ENCODE measurements at places on chromosomes 6 and 20. TPM values are rescaled to one million over a fixed set of nuclear protein-coding genes. Genes with fewer than 3 reads are reported as not detected.

The KCNK16 gene
- polyA plus RNA-seq, result not detected

The MBOAT1 gene
- 5.5 TPM for polyA plus RNA-seq

The CD2AP gene
- 46.0 TPM for polyA plus RNA-seq

The VSX1 gene
- 0.05 TPM for polyA plus RNA-seq

DNA sequence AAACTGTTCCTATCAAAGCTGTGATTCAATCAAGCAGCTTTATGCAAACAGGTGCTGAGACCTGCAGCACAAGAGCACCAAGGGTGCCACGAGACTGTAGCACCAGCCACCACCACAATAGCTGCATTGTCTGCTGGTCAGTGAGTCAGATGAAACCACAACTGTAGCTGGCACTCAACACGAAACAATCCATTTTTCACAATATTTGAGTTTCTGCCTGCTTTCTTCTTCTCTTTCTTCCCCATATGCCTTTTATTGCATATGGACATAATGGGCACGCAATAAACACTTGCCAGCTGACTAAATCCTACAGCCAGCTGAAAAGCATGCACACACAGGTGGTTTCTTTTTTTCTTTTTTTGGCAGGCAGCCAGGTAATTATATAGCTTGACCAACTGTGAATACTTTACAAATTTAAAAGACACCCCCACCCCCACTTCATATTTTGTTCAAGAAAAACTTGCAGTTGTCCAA is 16.6 kb downstream of the SLC2A12 start:
- peaks cover 5% of the 10 kb centered on the region for H3K4me1 ChIP-seq
- DNase-seq, result peak; percentile 78
- H3K27me3 ChIP-seq, result no peaks in the 10 kb centered on the region
- H3K27ac ChIP-seq, result peak overlapping the region; percentile 58

DNA sequence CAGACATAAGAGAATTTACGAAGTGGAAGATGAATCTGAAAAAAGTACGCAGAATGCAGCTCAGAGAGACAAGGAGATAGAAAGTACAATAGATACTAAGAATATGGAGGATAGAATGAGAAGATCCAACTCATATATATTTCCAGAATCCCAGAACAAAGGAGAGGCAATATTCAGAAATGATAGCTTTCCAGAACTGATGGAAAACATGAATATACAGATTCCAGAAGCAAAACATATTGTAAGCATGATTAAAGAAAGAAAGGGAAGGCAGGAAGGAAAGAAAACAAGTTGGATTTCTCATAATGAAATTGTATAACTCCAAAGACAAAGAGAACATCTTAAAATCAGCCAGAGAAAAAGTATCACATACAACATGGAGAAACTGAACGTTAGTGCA is 22.9 kb downstream of the GFRA4 start:
- no peaks in the 10 kb centered on the region for H3K4me1 ChIP-seq
- H3K27ac ChIP-seq, result no peak overlapping the region
- no peaks in the 10 kb centered on the region for H3K27me3 ChIP-seq
- H3K4me3 ChIP-seq, result no peak overlapping the region
- H3K36me3 ChIP-seq, result peaks cover 66% of the 10 kb centered on the region

GRCh38 chr6:31881136-31881859 is 2.5 kb upstream of the SLC44A4 start:
- H3K4me1 ChIP-seq, result peaks cover 7% of the 10 kb centered on the region
- H3K27me3 ChIP-seq, result no peaks in the 10 kb centered on the region
- H3K36me3 ChIP-seq, result peaks cover 69% of the 10 kb centered on the region
- no peak for DNase-seq
- H3K27ac ChIP-seq, result no peak overlapping the region
- no peak overlapping the region for H3K4me3 ChIP-seq

GRCh38 chr20:4017051-4017712 is 1.8 kb upstream of the RNF24 start:
- H3K4me1 ChIP-seq, result peaks cover 21% of the 10 kb centered on the region
- H3K27ac ChIP-seq, result no peak overlapping the region
- H3K27me3 ChIP-seq, result no peaks in the 10 kb centered on the region
- H3K4me3 ChIP-seq, result no peak overlapping the region
- no peaks in the 10 kb centered on the region for H3K36me3 ChIP-seq

Measured in stomach (tissue), 19 donors.